Renal cortical epithelial cell (primary cell): ENCODE measurements at places on chromosomes 4 and X. TPM values are rescaled to one million over a fixed set of nuclear protein-coding genes. Genes with fewer than 3 reads are reported as not detected.

KLKB1 gene
- total RNA-seq: 0.35 and 0.65 TPM in 2 replicates

GRCh38 chr4:122665161-122665929 is 44.5 kb upstream of the IL21 start:
- peak; percentile 73 for DNase-seq

RBMX gene
- 193 and 202 TPM in 2 replicates for total RNA-seq

ARHGEF38 gene
- total RNA-seq: 0.69 and 11.7 TPM in 2 replicates

HMX1 gene
- not detected in 2 replicates for total RNA-seq

GRCh38 chrX:120559804-120560203 is 958 bp downstream of the CUL4B start:
- DNase-seq: peak; percentile 14

PDCL2 gene
- not detected in 2 replicates for total RNA-seq

GRCh38 chr4:42281324-42282020 is 115.8 kb upstream of the SHISA3 start:
- DNase-seq: peak; percentile 47

DNA sequence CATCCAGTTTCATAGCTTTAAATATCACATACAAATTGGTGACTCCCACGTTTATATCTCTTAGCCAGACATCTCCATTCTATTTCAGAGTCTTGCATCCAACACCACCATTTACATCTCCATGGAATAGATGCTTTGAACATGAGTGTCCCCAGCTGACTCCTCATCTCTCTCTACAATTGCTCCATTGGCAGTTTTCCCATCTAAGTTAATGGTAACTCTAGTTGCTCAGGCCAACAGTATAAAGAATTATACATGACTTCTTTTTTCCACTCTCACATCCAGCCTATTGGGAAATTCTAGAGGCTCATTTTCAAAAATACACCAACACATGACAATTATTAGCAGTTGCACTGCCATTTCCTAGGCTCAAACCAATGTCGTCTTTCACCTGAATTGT is 388.2 kb downstream of the STIM2 start:
- DNase-seq: peak; percentile 9

DNA sequence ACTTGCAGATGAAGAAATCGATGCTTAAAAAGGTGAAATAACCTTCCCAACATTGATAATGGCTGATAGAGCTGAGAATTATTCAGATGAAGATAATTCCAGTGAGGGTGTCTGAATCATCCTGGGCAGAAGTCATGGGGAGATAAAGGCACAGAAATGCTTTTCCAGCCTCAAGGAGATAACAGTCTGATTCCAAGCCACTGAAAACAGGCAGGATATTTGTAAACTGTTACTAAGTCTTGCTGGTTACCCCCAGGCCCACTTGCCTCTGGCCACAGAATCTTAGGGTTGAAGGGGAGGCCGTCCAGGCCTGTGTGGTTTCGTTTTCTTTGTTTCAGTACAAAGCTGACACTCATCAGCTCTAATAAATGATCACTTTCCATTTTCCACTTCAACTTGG is 158.5 kb downstream of the SH3KBP1 start:
- DNase-seq: no peak

GRCh38 chr4:68361146-68361589 is 11.3 kb upstream of the YTHDC1 start:
- peak; percentile 93 for DNase-seq

GRCh38 chrX:13428053-13428786 is 108.4 kb upstream of the ATXN3L start:
- peak; percentile 45 for DNase-seq

GRCh38 chr4:154366956-154367355 is 124.6 kb downstream of the DCHS2 start:
- peak; percentile 19 for DNase-seq
